ENCODE measurements at places on chromosomes 6 and 20.

- no peak for DNase-seq
These were observed 10.2 kb downstream of the SLC29A1 start for GRCh38 chr6:44233567-44234100.

DNA sequence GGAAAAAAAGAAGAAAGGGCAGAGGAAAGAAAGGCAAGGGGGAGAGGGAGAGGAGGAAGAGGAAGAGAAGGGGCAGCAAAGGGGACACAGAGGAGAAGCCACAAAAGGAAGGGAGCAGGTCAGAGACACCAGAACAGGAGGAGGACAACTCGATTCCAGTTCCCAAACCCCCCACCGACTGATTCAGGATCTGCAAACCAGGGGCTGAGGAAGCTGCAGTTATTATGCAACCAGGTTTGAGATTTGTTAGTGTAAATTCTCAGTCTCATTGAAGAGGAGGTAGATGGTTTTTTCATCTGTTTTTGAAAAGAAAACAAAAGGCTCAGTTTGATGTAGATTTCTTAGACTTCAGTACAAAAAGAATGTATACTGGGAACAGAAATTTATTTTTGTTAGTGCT is 202.8 kb downstream of the FOXC1 start:
- DNase-seq: no peak

DNA sequence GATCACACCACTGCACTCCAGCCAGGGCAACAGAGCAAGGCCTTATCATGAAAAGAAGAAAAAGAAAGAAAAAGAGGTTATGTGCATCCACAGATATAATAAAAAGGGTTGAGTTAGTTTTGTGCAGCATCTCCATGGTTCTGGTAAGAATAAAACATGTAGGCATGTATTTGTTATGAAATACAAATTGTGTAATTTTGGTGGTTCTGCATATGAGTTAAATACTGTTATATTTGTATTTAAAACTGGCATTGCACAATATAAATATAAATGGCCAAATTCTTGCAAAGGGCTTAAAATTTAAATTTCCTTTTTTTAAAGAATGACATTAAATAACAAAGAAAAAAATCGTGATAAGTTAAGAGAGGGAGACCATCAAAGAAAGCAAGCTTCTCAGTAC is 159.1 kb upstream of the PREP start:
- DNase-seq: no peak

- no peak for DNase-seq
These were observed 9.6 kb upstream of the KCNQ2 start for GRCh38 chr20:63482021-63482587.

DNA sequence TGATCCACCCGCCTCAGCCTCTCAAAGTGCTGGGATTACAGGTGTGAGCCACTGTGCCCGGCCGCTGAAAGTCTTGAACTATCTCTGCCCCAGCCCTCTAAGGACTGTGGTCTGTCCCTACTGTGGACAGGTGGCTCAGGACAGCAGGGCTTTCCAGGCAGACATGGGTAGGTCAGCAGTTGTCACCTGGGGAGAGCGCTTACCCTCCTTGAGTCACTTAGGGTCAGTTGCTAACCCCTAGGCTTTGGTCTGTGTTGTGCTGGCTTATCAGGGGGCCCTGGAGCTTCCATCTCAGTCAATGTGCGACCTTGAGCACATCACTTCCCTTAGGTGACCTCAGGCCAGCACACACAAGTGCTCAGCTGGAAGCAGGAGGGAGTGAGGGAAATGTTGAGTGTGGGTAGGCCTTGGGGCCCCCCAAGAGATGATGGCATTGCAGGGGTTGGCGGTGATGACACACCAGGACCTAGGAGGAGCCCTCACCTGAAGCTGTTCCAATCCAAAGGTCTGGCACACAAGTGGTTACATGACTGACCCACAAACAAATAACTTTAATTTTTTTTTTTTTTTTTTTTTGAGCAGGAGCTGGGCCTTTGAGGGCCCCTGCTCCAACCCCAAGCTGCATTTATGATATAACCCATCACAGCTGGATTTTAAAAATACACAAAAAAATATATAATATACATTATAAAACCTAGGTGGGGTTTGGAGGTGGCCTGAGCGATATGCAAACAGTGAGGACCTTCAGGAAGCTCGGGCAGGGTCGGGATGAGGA is 5.1 kb downstream of the RPL10A start:
- DNase-seq: peak; percentile 66

DNA sequence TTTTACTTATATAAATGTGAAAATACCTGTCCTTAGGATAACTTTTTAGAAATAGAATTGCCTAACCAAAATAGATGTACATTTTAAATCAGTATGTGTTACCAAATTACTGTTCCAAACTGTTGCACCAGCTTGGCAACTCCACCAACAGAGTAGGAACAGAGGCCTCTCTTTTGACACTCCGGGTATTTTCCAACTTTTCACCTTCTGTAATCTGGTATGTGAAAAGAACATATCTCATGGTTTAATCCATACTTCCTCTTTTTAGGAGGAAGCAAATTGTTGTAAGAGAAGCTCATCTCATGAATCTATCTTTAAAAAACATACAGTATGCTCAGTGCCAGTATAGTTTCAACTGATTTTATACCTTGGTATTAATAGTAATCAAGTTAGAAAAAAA is 24.9 kb downstream of the RNF144B start:
- no peak for DNase-seq

- no peak for DNase-seq
These were observed 68.8 kb upstream of the EPB41L1 start for GRCh38 chr20:36085686-36086267.

DNA sequence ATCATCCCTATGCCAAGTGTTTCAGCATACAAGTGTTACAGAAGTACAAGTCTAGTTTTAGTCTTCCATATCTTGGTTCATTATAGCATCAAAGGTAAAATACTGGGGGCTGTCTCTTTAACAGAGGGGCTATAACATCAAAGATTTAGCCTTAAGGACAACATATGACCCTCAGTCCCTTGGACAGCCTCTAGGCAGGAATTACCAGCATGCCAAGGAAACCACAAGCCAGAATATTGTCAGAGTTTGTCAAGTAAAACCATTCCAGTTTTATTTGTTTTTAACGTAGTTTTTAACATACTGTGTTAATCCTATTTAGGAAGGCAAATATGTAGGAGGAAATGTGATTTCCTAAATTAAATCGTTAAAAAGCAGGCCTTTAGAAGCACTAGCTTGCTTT is 18.6 kb downstream of the ZKSCAN8 start:
- no peak for DNase-seq

- DNase-seq: no peak
These were observed 12.8 kb downstream of the ESF1 start for GRCh38 chr20:13771853-13772453.

GRCh38 chr6:75609639-75610590 is 8.2 kb downstream of the SENP6 start:
- DNase-seq: no peak

DNA sequence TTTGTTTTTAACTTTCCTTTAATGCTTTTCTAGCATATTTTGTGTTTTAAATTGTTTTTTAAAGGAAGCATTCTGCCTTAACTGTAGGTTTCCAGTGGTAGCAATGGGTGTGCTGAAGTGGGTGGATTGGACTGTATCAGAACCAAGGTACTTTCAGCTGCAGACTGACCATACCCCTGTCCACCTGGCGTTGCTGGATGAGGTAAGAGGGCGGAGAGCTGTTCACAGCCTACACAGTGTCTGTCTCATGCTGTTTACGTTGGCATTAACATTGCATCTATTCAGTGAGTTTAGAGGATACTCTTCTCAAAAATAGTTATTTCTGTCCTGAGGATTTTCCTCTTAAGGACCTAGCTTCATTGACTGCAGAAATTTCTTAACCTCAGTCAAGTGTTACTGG is 11.9 kb downstream of the NELFCD start:
- no peak for DNase-seq

- DNase-seq: no peak
These were observed 65.5 kb upstream of the AFDN start for GRCh38 chr6:167760979-167761793.

Data from activated T-cell treated with anti-CD3 and anti-CD28 coated beads, Interleukin-2, amount 50 U/mL, for 48 hours (primary cell).